Activated T-helper 17 cell treated with anti-CD3 and anti-CD28 coated beads, Interleukin-2, amount 50 U/mL, for 72 hours (primary cell): ENCODE measurements at places on chromosomes 1 and 21. TPM values are rescaled to one million over a fixed set of nuclear protein-coding genes. Genes with fewer than 3 reads are reported as not detected.

DNA sequence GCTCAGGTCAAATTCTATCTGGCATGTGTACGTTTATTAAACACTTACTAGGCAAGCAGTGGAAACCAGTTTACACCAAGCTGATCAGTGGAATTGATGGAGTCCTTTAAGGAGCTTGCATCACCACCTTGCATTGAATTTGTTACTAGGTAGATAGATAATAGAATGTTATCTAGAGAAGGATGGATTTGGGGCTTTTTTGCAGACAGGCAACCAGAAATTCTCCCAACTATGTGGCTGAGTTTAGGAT, 44.9 kb downstream of the HHAT start:
- ATAC-seq: peak; percentile 5

GRCh38 chr1:75165264-75165663, 31.1 kb downstream of the LHX8 start:
- no peak for ATAC-seq

GRCh38 chr1:116497656-116498055, 73.2 kb downstream of the CD58 start:
- no peak for ATAC-seq

DNA sequence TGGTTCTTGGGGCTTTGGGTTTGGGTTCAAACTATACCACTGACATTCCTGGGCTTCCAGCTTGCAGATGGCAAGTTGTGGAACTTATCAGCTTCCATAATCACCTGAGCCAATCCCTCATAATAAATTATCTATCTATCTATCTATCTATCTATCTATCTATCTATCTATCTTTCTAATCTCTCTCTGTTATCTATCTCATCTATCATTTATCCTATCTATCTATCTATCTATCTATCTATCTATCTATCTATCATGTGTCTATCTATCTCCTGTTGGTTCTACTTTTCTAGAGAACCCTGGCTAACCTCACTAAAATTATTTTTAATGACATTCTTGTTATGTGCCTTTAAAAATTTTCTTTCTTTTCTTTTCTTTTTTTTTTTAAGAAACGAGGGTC, 35.8 kb upstream of the AKT3 start:
- no peak for ATAC-seq

DNA sequence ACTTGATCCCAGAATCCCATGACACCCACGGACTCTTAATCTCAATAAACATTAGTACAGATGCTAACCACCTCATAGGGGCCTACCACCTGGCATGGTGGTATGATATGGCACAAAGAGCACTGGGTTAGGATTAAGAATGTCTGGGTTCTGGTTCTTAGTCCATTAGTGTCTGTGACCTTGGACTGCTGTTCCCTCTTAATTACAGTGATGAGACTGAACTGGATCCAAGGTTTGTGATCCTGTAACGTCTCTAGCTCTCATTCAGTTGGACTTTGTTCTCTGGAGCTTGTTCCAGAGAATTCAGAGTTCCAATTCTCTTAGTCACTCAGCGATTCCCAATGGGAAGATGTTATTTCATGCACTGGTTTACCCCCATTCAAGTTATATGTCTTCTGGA, 23.6 kb upstream of the PIGC start:
- ATAC-seq: no peak

DNA sequence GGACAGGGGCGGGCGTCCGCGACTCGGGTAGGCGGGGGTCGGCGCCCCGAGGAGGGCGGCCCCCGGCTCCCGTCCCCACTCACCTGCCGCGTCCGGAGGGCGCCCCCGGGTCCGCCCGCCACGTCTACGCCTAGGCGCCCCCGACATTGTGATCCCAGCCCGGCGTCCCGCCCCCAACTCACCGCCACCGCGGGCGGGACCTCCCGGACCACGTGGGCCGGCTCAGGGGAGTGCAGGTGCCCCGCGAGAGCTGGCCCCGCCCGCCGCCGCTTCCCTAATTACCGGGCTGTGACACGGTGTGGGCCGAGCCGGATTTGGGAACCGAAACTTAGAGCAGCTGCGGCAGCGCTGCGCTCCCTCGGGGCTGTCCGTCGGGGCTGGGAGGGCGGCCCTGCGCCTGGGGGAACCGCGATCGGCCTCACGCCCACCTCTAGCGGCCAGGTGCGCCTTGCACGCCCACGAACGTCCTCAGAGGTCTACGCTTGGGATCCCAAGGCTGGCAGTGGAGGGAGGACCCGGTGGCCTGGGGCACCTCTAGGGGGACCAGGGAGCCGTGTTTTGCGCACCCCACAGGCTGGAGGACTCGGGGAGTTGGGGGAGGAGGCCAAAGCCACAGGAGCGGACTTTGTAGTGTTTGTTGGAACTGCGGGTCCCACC, 521 bp upstream of the NADK start:
- peak; percentile 69 for ATAC-seq

Gene CD5L
- total RNA-seq: not detected

Gene BTG3
- total RNA-seq: 39.8 TPM
